ENCODE measurements at places on chromosomes 3 and 15.

DNA sequence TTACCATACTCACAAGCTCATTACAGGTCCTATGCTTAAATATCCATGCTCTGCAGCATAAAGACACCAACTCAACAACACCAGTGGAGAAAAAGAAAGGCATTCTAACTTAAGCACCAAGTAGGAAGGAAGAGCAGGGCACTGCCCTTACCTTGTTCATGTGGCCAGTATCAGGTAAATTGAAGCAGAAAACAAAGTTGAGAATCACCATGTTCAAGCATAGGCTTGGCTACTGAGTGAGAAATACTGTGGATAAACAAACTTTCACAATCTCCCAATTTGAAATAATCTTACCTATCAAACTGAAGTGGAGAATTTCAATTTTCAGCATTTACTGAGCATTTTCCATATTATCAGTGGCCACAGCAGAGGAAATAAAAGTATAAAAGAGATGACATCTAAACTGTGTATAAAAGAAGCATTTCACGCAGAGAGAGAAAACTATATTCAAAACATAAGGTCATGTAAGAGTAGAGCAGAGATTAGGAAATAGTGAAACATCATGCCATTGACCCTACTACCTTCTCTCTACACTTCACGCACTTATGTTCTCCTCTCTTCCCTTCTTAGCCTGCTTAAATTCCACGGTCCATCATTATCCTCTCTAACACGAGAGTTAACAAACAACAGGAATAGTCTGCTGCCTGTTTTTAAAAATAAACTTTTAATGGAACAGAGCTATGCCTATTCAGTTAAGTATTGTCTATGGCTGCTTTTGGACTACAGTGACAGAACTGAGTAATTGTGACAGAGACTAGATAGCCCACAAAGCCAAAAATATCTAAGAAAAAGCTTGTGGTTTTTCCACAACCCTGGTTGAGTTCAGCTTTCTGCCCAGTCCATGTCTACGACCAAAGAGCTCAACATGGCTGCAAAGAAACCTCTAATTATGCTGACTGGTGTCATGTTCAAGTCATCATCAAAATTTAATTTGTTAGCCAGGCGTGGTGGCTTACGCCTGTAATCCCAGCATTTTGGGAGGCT, 142.5 kb downstream of the NR1I2 start:
- DNase-seq, result no peak

GRCh38 chr3:25429361-25430286, 1.6 kb downstream of the RARB start:
- no peak for DNase-seq

DNA sequence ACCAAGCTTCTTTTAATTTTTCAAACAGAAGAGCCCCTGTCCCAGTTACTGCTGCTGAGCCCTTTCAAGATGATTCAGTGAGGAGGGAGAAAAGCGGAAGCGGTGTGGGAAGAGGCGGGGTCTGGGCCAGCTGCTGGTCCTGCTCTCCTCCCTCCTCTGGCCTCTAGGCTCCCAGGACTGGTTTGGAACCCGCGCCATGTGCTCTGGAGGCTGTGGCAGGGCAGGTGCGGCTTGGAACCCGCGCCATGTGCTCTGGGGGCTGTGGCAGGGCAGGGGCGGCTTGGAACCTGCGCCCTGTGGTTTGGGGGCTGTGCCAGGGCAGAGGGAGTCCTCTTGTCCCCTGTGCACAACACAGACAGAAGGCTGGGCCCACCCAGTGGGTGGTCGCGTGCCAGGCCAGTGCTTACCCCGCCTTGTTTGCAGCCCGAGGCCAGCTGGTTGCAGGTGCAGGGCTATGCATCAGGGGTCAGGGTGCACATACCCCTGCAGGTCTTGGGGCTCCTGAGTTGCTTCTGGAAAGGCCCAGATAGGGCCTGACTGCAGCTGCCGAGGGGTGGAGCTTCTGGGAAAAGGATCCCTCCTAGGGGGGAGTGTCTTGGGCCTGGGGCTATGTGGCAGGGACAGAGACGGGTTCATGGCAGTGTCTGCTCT, 12.2 kb downstream of the ALG1L2 start:
- DNase-seq, result no peak

GRCh38 chr3:9806688-9807589, 3.1 kb upstream of the TTLL3 start:
- no peak for DNase-seq

DNA sequence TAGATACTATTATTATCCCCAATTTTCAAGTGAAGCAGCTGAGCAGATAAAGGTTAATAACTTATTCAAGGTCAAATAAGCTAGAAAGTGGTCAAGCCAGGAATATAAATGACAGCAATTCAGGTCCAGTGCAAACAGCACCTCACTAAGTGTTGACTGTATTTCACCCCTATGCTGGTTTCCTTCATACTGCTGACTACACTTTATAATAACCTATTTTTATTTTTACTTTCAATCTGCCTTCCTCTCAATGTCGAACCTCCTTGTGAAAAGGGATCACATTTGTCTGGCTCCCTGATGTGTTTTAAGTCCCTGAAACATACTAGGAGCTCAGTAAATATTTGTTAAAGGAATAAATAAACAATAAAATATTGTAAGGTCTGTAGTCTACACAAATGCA, 146.1 kb downstream of the NAALADL2 start:
- no peak for DNase-seq

- no peak for DNase-seq
These were observed 154.7 kb upstream of the GOLIM4 start for GRCh38 chr3:168250415-168250861.

- DNase-seq, result no peak
These were observed 32.2 kb upstream of the RBP1 start for GRCh38 chr3:139571711-139572110.

DNA sequence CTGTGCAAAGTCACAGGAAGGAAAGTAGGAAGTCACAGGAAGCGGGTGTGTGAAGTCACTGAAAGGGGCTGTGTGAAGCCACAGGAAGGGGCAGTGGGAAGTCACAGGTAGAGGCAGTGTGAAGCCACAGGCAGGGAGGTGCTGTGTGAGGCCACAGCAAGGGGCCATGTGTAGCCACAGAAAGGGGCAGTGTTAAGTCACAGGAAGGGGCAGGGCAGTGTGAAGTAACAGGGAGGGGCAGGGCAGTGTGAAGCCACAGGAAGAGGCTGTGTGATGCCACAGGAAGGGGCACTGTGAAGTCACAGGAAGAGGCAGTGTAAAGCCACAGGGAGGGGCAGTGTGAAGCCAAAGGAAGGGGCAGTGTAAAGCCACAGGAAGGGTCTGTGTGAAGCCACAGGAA, 36.5 kb downstream of the GASK1A start:
- no peak for DNase-seq

DNA sequence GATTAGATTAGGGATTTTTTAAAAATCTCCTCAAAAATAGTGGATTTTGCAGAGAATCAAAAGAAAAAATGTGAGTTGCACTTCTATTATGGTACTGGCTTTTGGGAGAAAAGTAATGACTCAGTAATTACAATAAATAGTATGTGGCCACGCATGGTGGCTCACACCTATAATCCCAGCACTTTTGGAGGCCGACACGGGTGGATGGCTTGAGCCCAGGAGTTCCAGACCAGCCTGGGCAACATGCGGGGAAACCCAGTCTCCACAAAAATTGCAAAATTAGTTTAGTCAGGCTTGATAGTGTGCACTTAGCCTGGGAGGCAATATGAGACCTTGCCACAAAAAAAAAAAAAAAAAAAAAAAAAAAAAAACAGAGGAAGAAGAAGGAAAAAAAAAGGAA, 1098.2 kb downstream of the ZPLD1 start:
- no peak for DNase-seq

DNA sequence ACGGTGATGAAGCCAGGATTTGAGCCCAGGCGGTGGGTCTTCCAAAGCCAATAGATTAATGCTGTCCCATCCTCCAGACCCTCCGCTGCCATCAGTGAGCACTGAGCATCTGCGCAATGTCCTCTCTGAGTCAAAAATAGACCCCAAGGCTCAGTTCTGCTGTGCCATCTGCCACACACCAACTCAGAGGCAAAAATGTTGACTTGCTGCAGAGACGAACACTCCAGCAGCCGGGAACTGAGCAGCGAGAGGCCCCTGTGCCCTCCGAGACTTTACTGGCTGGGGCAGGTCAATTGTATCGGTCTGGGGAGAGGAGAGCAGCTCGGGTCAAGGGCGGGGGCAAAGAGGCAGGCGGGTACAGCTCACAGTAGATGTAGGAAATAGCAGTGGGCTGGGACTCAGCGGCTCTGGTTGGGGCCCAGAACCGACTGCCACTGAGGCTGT, 41.5 kb upstream of the ATP2B2 start:
- no peak for DNase-seq

DNA sequence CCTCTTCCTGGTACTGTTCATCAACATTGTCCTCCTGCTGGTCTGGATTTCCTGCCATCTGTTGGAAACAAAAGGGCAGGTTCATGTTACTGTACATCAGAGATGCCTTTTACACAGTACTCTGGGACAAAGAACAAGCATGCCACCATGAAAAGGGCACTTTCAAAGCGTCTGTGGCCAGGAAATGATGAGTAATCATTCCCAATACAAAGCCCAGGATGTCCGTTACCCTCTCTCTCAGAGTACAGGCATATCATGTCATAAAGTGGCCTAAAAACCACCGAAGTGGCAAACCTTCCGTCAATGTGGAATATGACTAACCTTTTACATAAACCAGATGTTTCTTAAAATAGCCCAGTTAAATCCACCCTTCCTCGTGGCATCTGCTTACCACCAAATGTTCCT, 71.2 kb downstream of the GOLIM4 start:
- no peak for DNase-seq

- DNase-seq, result no peak
These were observed 170.0 kb upstream of the NDN start for GRCh38 chr15:23857028-23857641.

DNA sequence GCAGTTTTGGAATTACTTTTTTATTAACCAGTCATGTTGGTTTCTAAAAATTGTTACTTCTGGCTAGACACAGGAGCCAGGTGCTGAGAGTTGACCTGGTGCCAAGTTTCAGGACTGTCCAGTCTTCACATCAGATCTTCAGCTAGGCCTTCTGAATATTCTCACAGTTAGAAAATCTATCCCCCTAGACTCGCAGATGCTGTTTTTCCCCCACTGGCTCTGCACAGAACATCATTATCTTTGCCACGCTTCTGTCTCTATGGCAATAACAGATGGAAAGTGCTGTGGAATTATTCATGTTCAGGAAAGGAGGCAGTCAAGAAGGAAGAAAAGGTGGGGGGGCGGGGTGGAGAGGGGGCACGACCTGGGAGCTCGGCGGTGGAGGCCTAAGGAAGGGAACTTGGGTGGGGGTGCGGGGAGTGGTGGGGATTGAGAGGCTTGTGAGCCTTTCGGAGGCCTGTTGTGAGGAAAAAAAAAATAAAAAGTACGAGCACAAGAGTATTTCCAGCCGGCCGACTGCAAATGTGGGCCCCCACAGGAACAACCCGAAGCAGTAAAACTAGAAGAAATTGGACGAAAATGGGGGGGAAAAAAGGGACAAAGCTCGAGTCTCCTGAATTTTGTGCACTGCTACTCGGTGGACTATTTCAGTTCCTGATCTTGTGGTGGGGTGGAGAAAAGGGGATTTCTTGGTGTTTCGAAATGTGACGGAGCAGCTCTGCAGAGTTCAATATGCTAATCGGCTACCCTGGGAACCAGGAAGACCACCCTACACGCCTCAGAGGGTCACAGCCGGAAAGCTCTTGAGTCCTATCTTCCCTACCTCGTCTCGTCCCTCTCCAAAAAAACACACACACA, 1.5 kb upstream of the SKIL start:
- DNase-seq, result no peak

- DNase-seq, result no peak
These were observed 63.7 kb downstream of the CHD2 start for GRCh38 chr15:92963794-92964193.

DNA sequence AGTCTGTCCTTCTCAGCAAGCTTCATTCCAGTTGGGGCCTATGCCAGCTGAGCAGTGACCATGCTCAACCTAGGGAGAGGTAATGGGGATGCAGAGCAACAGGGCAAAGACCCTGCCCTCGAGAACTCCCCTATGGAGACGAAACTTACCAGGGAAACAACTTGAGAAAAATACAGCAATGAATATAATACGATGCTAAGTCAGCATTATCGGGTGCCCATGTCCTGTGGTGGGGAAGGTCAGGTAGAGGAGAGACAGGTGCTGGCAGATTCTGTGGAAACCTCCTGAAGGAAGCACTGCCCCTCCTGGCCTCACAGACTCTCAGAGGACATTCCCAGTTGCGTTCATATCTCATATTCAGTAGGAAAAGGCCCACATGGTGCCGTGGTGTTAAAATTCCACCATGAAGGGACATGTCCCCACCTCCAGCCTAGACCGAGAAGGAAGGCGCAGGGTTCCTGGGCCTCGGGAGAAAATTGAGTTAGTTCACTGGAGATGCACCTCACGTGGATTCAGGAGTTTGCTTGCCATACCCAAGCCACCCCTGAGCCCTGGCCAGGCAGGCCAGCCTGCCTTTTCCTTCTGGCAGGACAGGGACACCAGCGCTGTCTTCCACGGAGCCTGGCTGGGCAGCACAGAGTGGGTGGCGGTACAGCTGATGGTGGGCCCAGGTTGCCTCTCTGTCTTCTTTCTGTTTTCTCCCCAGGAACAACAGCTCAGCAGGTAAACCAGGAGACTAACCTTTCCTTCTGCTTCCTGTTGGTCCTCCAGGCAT, 62.4 kb downstream of the BOC start:
- no peak for DNase-seq

DNA sequence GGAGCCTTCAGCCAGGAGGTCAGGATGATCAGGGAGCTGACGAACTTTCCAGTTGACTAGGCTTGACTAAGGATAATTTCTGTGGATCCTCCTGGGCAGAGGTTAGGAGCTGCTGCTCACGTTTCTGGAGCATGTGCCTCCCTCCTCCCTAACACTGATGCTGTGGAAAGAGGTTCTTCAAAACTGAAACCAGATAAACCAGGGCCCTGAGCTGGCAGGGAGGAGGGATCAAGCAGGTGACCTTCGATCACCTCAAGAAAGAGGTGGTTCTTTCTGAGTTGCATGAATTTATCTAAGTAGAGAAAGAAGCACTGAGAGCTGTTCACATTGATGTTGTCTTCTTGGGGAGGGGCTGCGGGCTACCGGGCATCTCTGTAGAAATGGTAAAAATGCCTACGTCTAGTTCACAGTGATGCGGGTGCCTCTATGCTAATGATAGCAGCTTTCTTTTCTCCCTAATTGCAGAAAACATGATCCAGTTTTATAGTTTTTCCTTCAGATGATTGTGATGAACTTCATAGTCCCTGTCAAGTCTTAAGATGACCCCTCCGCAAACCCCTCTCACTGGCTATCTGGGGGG, 332.7 kb upstream of the LRRFIP2 start:
- DNase-seq, result no peak

Data from omental fat pad (tissue), 4 donors.